Liver (tissue), 10 donors: ENCODE measurements at places on chromosomes 6 and 20. TPM values are rescaled to one million over a fixed set of nuclear protein-coding genes. Genes with fewer than 3 reads are reported as not detected.
A peak's percentile ranks its signal among the peaks of the same experiment; 100 is the strongest.

LY6G6C gene
- total RNA-seq: not detected

C6orf136 gene
- 8.9 TPM for total RNA-seq

LHFPL5 gene
- total RNA-seq: not detected

SLC17A3 gene
- total RNA-seq: 13.6 TPM

- H3K4me3 ChIP-seq: no peak overlapping the region
- no peaks in the 10 kb centered on the region for H3K4me1 ChIP-seq
- no peak overlapping the region for H3K27ac ChIP-seq
- no peak for DNase-seq
- no peaks in the 10 kb centered on the region for H3K36me3 ChIP-seq
Observed at GRCh38 chr20:42461965-42462593, 727.6 kb downstream of the PTPRT start.

GRCh38 chr6:83071023-83071422, 3.6 kb downstream of the DOP1A start:
- no peaks in the 10 kb centered on the region for H3K27me3 ChIP-seq
- H3K4me1 ChIP-seq: peaks cover 8% of the 10 kb centered on the region
- H3K4me3 ChIP-seq: no peak overlapping the region
- H3K27ac ChIP-seq: no peak overlapping the region
- DNase-seq: no peak
- no peaks in the 10 kb centered on the region for H3K36me3 ChIP-seq

- no peaks in the 10 kb centered on the region for H3K36me3 ChIP-seq
- no peak for DNase-seq
Observed at GRCh38 chr6:36827261-36828079, 11.8 kb downstream of the CPNE5 start.

DNA sequence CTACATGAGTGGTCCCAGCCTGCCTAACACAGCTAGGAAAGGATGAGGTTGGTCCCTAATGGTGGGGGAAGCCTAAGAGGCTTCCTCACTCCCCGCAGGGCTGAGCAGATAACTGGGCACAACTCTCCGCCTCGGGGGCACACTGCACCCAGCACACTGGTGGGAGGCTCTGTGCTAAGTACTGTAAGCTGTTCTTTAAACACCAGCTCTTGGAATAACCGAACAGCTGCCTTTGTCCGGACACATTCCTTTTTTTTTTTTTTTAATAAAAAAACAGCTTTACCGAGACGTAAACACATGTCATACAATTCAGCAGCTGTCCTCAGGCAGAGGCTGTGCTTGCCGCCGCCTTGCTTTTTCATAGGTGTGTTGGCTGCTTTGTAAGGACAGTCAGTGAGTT, 6.9 kb downstream of the PSMG4 start:
- H3K4me1 ChIP-seq: peaks cover 26% of the 10 kb centered on the region
- H3K4me3 ChIP-seq: no peak overlapping the region
- no peaks in the 10 kb centered on the region for H3K27me3 ChIP-seq
- no peak overlapping the region for H3K27ac ChIP-seq
- H3K36me3 ChIP-seq: peaks cover 13% of the 10 kb centered on the region

- no peak overlapping the region for H3K4me3 ChIP-seq
- no peak overlapping the region for H3K27ac ChIP-seq
- H3K36me3 ChIP-seq: no peaks in the 10 kb centered on the region
- DNase-seq: no peak
- no peaks in the 10 kb centered on the region for H3K4me1 ChIP-seq
Observed at GRCh38 chr6:25627001-25627400, 25.0 kb upstream of the SCGN start.

DNA sequence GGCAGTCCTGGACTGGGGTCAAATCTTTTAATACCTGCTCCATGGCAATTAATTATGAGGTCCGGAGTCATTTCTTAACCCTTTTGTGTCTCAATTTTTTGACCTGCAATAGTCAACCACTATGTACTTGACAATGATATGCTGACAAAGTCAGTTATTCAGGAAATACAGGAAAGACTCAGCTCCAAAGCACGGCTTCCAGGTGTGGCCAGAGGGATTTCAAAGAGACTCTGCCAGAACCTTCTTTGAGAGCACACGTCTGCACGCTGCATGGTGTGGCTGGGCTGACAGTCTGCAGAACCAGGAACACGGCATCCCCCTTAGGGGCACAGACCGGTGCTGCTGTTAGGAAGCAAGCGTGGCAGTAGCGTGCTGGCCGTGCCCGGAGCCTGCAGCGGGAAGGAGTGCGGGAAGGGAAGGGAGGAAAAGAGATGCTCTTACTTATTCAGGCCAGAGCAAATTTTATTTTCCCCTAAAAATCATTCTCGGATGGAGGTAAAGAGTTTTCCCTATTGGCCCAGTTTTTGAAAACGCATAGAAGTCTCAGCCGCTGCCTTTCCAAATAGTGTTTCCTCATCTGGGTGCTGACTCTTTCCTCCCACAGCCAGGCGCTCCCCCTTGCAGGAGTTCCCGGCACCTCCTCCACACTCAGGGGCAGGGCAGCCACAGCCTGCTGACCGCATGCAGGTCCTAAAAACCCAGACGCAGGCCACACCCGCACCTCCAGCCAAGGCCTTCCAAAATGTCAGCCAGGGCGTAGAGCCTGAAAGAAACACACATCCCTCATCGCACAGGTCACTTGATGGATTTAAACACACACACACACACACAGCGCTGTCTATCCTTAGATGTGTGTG, 187.4 kb upstream of the SNX9 start:
- H3K36me3 ChIP-seq: peaks cover 6% of the 10 kb centered on the region
- DNase-seq: no peak
- H3K27ac ChIP-seq: no peak overlapping the region
- no peaks in the 10 kb centered on the region for H3K4me1 ChIP-seq
- no peaks in the 10 kb centered on the region for H3K27me3 ChIP-seq

DNA sequence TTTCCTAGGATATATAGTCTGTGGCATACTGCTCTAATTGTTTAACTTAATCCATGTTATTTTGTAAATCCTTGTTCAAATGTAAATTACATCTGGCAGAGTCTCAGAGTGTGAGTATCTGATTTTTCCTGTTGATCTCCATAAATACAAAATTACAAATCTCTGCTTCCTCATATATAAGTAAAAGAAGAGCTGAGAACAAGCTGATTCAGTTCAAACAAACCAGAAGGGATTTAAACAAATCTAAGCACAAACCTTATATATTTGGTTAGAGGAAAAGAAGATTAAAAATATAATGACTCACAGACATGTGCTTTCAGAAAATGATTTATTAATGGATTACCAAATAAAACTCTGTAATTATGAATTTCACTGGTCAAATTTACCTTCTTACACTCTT, 37.3 kb downstream of the KIF13A start:
- no peaks in the 10 kb centered on the region for H3K27me3 ChIP-seq
- no peak overlapping the region for H3K4me3 ChIP-seq
- no peak for DNase-seq
- no peak overlapping the region for H3K27ac ChIP-seq

DNA sequence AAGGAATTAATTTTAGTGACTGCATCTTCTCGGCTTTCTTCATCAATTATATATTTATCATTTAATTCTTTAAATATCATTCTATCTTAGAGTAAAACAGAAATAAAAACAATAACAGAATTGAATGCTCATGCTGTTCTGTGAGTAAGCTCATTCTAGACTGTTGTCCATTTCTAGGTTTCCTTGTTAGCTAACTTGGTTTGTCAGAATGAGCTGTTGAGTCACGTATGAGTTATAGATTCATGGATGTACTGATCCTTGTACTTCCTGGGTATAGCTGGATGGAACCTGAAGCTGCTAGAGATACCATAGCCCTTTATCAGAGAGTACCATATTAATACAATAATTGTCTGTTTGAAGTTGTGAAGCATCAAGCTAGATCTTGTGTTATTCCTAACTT, 515.3 kb downstream of the TENT5A start:
- no peaks in the 10 kb centered on the region for H3K4me1 ChIP-seq
- no peaks in the 10 kb centered on the region for H3K27me3 ChIP-seq
- H3K27ac ChIP-seq: no peak overlapping the region
- no peak overlapping the region for H3K4me3 ChIP-seq
- H3K36me3 ChIP-seq: no peaks in the 10 kb centered on the region
- no peak for DNase-seq

DNA sequence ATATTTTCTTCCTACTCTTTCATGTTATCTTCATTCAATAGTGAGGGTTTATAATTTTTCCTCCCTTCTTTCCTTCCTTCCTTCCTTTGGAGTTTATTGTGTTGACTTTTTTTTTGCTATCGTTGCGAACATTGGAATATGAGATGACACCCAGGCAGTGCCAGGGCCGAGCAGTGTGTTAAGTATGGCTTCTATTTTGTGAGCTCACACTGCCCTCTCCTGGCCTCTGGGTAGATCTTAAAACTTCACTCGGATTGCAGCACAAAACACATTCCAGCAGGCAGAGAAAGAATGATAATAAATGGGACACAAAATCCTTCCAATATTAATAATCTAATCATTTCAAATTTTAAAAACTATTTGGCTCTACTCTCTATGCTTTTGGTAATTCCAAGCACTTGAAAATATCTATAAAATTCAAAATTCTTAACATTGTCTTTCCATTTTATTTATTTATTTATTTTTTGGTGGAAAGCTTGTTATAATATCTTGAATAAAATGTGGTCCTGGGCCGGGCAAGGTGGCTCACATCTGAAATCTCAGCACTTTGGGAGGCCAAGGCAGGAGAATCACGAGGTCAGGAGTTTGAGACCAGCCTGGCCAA, 147.4 kb upstream of the OLIG3 start:
- peak; percentile 47 for DNase-seq
- H3K27ac ChIP-seq: no peak overlapping the region
- H3K4me1 ChIP-seq: no peaks in the 10 kb centered on the region
- no peaks in the 10 kb centered on the region for H3K36me3 ChIP-seq
- no peaks in the 10 kb centered on the region for H3K27me3 ChIP-seq

DNA sequence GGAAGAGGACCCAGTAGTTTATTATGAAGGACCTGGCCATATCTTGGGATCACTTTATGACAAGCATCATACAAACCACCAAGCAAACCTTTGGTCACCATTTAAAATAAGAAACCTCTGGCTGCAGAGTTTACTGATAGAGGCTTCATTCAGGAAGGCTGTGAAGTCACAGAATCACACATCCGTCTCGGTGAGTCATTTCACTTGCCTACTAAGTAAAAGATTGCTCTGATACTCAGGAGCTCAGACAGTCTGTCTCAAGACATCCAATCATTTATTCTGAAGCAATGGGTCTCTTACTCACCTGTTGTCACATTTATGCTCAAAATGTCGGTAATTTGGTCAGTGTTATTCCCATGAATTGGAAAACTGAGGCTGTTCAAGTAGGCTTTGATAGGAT, 33.7 kb downstream of the ADGRF5 start:
- DNase-seq: no peak
- no peak overlapping the region for H3K27ac ChIP-seq
- no peaks in the 10 kb centered on the region for H3K27me3 ChIP-seq
- H3K4me3 ChIP-seq: no peak overlapping the region
- no peaks in the 10 kb centered on the region for H3K36me3 ChIP-seq

DNA sequence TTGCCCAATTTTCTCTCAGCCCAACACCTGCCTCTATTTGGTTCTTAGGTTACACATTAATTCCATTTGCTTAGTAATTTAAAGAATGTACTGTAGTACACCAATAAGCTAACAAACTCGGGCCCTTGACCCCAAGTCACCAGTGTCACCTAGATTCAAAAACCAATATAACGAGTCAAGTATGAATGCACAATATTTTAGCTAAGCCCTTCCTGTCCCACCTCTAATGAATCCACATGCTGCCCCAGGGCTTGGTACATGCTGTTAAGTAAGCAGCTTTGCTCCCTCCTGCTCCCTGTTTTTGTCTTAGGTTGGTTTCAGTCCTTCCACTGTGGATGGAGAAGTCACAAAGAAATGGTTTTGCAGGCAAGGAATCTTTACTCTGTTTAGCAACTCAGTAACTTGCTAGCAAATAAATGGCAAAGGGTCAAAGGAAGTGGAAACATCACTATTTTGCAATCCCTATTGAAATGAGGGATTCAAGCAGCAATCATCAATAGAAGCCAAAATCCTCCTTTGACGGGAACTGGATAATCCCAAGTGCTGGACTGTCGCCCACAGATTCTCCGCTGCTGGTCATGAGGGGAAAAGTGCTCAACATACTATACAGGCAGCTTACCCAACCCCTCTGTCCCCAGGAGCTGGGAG, 5.0 kb upstream of the MPC1 start:
- no peak overlapping the region for H3K4me3 ChIP-seq
- no peaks in the 10 kb centered on the region for H3K36me3 ChIP-seq
- DNase-seq: no peak
- H3K4me1 ChIP-seq: peaks cover 28% of the 10 kb centered on the region
- no peaks in the 10 kb centered on the region for H3K27me3 ChIP-seq

GRCh38 chr20:36624944-36625324, 19.4 kb downstream of the RAB5IF start:
- H3K4me3 ChIP-seq: no peak overlapping the region
- peaks cover 2% of the 10 kb centered on the region for H3K4me1 ChIP-seq
- H3K27me3 ChIP-seq: no peaks in the 10 kb centered on the region
- no peak for DNase-seq

DNA sequence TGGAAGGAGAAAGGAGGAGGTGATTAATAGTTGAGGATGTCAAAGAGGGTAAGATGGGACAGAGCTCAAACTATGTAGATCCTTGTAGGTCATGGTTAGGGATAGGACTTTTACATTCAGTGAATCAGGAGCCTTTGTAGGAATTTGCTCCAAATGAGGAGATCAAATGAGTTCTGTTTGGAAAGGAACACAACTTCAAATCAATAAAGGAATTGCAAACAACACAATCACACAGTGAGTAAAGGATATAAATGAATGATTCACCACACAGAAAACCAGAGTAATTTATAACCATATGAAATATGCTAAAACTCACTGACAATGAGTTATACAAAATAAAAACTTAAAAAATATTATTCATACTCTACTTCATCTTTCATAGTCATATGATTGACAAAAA, 480.8 kb upstream of the EPHA7 start:
- no peak overlapping the region for H3K27ac ChIP-seq
- no peaks in the 10 kb centered on the region for H3K36me3 ChIP-seq
- no peaks in the 10 kb centered on the region for H3K27me3 ChIP-seq

DNA sequence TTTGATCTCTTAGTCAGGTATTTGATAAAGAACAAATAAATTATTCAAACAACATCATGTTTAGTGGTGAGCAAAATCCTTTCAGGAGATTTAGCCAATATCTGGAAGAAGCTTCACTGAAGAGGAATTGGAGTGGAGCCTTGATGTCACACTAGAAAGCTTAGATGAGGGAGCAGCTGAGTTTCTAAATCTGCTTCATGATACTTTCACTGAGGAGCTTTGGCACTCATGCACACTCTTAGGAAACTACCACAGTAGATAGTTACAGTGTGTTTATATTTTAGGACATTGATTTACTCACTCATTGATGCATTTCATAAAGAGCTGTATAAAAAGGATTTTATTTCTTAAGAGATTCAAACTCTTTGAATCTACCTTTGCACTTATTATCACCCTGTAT, 366.2 kb upstream of the BTBD3 start:
- H3K4me3 ChIP-seq: no peak overlapping the region
- no peaks in the 10 kb centered on the region for H3K27me3 ChIP-seq
- no peaks in the 10 kb centered on the region for H3K36me3 ChIP-seq
- H3K4me1 ChIP-seq: no peaks in the 10 kb centered on the region

- DNase-seq: no peak
- H3K36me3 ChIP-seq: no peaks in the 10 kb centered on the region
- no peaks in the 10 kb centered on the region for H3K4me1 ChIP-seq
- no peaks in the 10 kb centered on the region for H3K27me3 ChIP-seq
Observed at GRCh38 chr6:91483415-91484105, 896.7 kb upstream of the MAP3K7 start.

GRCh38 chr6:52576392-52577021, 353 bp downstream of the TRAM2 start:
- H3K4me1 ChIP-seq: peaks cover 2% of the 10 kb centered on the region
- H3K27me3 ChIP-seq: no peaks in the 10 kb centered on the region
- no peaks in the 10 kb centered on the region for H3K36me3 ChIP-seq
- H3K4me3 ChIP-seq: peak overlapping the region; percentile 87
- H3K27ac ChIP-seq: peak overlapping the region; percentile 88
